ENCODE measurements at places on chromosomes 11 and 22.
A peak's percentile ranks its signal among the peaks of the same experiment; 100 is the strongest.

DNA sequence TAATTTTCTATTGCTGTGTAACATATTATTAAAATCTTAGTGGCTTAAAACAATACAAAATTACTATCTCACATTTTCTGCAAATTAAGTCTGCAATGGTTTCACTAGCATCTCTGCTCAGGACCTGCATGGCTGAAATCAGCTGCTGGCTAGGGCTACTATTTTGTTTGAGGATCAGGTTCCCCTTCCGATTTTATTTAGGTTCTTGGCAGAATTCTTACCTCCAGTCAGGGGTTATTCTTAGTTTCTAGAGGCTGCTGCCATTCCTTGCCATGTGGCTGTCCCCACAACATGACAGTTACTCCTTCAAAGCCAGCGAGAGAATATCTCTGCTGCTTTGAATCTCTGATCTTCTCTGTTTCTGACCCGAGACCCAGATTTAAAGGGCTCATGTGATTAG, 424.5 kb upstream of the ANO5 start:
- DNase-seq = no peak

GRCh38 chr11:133992121-133992520, 35.4 kb upstream of the IGSF9B start:
- no peak for DNase-seq

GRCh38 chr11:60334005-60334620, 7.1 kb downstream of the MS4A6E start:
- peak; percentile 65 for DNase-seq

DNA sequence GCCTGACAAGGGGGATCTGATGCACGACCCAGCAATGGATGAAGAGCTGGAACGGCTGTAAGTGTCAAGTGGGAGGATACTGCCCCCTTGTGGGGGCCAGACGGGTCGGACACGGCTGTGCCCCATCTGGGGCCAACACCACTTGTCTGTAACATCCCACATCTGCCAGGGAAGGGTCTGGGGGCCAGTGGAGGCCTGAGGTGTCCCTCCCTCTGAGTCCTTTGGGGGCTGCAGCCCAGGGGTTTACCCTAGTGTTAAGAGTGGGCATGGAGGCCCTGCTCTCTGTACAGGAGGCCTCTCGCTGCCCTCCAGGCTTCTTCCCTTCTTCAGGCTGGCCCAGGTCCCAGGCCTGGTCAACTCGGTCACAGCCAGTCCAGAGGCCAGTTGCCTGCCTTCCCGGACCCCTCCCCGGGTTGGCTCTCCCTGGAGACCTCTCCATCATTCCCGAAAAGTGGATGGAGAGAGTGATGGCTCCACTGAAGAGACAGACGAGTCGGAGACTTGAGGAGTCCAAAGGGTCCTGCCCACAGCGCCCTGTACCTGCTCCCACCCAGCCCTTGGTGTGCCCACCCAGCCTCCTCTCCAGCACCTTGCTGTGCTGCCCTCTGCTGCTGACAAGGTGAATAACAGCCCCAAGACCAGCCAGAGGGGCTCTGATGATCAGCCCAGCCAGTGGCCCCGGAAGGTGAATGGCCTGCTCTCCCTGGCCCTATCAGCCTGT, 15.4 kb downstream of the ARFGAP2 start:
- peak; percentile 46 for DNase-seq

GRCh38 chr22:21014726-21015465, at the start of gene P2RX6:
P2RX6 (plus strand) TSS chr22:21015165; CDS start chr22:21015175, 10 bp downstream.
- no peak for DNase-seq

- no peak for DNase-seq
Measured at GRCh38 chr11:115226556-115226955, 277.7 kb downstream of the CADM1 start.

DNA sequence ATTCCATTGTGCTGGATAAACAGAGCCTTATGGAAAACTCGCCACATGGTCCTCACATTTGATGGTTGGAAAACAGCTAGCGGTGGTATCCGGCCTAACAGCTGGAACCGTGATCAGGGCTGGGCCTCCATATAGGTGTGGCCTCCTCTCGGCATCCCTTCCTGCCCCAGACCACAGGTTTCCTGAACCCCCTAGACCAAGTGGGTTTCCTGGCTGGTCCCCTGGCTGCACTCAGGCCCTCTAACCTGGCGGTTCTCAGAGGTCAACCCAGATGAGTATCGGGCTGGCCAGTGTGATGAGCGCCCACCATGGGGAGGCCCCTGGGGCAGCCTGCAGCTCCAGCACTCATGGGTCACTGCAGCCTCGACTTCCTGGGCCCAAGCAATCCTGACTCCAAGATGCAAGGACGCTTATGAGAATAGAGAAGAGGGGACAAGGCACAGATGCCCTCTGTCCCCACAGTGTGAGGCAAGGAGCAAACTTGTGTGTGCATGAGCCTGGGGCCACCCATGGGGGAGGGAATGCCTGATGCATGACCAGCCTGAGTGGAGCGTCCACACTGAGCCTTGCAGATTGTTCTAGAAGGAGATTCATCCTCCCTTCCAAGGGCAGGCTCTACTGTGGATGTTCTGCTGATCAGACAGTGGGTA, 53.4 kb upstream of the WNT7B start:
- DNase-seq = no peak

DNA sequence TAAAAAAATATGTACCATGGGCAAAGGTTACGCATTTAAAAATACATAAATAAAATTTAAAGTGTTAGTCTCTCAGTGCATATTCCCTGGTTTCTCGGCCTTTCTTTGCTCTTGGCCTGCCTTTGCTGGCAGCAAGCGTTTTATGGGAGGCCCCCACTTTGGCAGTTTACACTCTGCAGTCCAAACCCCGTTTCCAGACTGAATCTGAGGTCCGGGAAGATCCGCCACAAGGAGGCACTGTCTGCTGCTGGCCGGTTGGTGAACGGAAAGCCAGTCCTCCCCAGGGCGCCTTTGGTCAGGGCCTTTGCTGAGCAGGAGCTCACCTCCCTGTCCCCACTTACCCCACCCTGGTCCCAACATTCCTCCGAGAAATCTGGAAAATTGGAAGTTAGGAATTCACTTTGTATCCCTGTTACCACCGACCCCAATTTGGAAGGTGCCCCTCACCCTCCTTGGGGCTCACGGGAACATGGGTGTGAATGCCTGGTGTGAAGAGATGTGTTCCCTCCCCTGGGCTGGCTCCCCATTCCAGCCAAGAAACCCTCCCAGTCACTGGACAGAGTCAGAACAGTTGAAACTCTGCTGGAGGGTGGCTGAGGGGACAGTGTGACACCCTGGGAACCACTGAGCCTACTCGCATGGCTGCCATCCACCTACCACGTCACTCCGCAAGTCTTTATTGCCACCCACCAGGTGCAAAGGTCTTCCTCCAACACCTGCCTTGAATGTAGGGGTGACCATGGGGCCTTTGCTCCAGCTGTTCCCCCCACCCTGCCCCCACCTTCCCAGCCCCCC, 9.4 kb upstream of the SF1 start:
- DNase-seq = peak; percentile 64

GRCh38 chr11:113551645-113552044, 76.4 kb upstream of the DRD2 start:
- no peak for DNase-seq

DNA sequence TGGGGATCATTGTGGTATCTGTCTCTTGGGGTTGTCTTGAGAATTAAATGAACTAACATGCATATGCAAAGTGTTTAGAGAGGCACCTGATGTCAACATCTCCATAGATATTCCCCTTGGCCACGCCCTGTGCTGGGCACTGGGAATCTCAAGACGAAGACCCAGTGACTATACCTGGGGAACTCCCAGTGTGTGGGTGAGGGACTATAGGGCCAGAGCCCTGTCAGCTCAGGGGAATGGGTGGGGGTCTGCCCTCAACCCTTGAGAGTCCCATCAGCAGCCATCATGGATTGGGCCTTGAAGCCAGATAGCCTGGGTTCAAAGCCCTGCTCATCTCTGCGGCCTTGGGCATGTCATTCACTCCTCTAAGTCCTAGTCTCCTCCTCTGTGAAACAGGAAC, 21.6 kb upstream of the LMO1 start:
- no peak for DNase-seq

- DNase-seq = no peak
Measured at GRCh38 chr22:46829117-46829891, 66.9 kb downstream of the TBC1D22A start.

- no peak for DNase-seq
Measured at GRCh38 chr11:1938343-1939005, 8.7 kb upstream of the MRPL23 start.

- DNase-seq = peak; percentile 48
Measured at GRCh38 chr22:40196628-40197360, 19.1 kb downstream of the TNRC6B start.

GRCh38 chr22:22422629-22423112, 85.9 kb downstream of the ZNF280B start:
- DNase-seq = peak; percentile 43

DNA sequence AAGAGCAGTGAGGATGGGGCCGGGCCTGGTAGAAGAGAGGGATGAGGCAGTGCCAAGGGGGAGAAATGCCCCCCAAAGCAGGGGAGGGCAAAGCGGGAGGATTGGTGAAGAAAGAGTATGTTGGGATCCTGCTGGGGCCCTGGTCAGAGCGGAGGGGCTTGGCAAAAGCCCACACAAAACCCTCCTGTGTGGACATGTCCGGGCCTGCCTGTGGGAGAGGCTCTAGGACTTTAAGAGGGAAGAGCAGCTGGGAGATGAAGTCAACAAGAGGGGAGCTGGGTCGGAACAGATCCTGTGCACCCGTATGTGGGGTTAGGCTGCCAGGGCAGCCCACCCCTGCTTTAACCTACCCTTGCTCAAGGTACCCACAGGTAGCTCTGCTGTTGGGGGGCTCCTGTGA, 25.8 kb downstream of the ART5 start:
- DNase-seq = no peak

DNA sequence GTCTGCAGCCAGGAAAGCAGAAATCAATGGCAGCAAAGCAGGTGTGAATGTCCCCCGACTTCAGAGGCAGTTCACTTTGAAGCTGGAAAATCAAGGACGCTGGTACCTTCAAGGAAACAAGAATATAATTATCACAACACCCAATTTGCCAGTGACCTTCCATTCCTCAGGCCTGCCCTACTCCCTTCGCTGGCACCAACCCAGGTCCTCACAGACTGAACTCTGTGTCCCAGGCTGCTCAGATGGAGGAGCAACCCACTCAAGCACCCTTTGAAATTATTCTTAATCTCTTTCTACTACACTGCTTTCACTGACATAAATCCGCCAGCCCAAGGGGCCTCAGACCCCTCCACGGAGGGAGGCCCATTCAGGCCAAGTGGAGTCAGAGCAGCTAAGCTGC, 64.7 kb upstream of the WT1 start:
- no peak for DNase-seq

GRCh38 chr11:35348898-35349687, 70.3 kb downstream of the SLC1A2 start:
- DNase-seq = no peak

GRCh38 chr22:39833610-39834009, 60.0 kb downstream of the ENTHD1 start:
- DNase-seq = no peak

- no peak for DNase-seq
Measured at GRCh38 chr11:14258221-14258935, 100.6 kb downstream of the RRAS2 start.

GRCh38 chr11:120386774-120387371, 50.7 kb downstream of the ARHGEF12 start:
- no peak for DNase-seq

- no peak for DNase-seq
Measured at GRCh38 chr11:75029836-75030631, 41.3 kb downstream of the NEU3 start.

DNA sequence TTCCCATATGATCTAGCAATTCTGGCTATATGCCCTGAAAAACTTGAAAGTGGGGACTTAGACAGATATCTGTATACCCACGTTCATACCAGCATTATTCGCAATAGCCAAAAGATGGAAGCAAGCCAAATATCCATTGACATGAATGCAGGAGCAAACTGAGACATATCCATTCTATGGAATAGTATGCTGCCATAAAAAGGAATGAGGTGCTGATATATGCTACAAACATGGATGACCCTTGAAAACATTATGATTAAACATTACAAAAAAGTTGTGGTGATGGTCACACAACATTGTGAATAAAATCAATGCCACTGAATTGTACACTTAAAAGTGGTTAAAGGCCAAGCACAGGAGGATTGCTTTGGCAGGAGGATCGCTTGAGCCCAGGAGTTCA, 25.5 kb downstream of the MFNG start:
- DNase-seq = no peak

- DNase-seq = no peak
Measured at GRCh38 chr11:123799438-123799837, 6.7 kb downstream of the OR6M1 start.

- DNase-seq = no peak
Measured at GRCh38 chr11:82889133-82890001, 10.9 kb downstream of the PRCP start.

GRCh38 chr22:42365942-42366695, 66.1 kb downstream of the NFAM1 start:
- DNase-seq = no peak

DNA sequence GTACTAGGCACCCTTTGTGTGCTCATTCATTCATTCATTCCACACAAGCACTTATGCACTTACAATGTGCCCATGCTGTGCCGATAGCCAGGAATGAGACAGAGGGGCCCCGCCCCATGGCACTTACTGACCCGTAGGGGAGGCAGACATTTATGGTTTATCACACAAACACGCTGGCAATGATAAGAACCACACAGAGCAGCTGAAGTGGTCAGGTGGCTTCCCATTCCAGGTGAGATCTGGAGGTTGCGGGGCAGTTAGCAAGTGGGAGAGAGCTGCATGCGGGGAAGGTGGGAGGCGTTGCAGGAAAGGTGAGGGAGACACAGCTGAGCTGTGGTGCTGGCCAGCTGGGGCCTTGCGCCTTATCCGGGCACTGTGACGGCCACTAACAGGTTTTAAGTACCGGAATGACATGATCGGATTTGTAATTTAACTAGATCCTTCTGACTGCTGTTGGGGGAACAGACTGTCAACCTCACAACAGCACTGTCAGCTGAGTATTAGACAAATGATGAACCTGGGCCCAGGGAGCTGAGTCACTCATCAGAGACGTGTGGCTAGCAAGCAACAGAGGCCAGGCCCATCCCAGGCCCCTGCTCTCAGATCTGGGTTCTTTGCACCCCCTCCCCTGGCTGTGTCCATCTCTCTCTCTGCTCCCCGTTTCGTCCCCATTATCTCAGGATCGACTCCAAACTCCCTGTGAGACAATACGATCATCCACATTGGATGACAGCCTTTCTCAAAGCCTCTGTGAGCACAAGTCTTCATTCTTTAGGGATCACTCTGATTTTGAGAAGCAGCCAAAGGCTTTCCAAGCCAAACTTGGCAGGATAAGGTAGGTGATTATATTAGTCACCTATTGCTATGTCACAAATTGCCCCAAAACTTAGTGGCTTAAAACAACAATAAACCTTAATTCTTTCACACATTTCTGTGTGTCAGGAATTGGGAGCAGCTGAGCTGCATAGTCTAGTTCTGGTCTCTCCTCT, 28.4 kb downstream of the RASD2 start:
- DNase-seq = no peak

GRCh38 chr11:64073542-64073941, 37.8 kb downstream of the FLRT1 start:
- DNase-seq = no peak
